ENCODE measurements at places on chromosomes 5 and 9.

GRCh38 chr5:132480042-132480441 is 10.5 kb downstream of the IRF1 start:
- H3K27me3 ChIP-seq = no peaks in the 10 kb centered on the region
- H3K4me3 ChIP-seq = no peak overlapping the region
- DNase-seq = no peak
- peaks cover 14% of the 10 kb centered on the region for H3K36me3 ChIP-seq
- no peaks in the 10 kb centered on the region for H3K4me1 ChIP-seq

GRCh38 chr5:54007827-54008777 is 302.3 kb downstream of the ARL15 start:
- peaks cover 8% of the 10 kb centered on the region for H3K4me1 ChIP-seq
- no peak for DNase-seq
- H3K36me3 ChIP-seq = no peaks in the 10 kb centered on the region
- no peak overlapping the region for H3K27ac ChIP-seq

- no peaks in the 10 kb centered on the region for H3K36me3 ChIP-seq
- no peaks in the 10 kb centered on the region for H3K27me3 ChIP-seq
- H3K4me1 ChIP-seq = no peaks in the 10 kb centered on the region
- H3K27ac ChIP-seq = no peak overlapping the region
These were observed 457.0 kb downstream of the SPATA31D1 start for GRCh38 chr9:82445556-82445955.

DNA sequence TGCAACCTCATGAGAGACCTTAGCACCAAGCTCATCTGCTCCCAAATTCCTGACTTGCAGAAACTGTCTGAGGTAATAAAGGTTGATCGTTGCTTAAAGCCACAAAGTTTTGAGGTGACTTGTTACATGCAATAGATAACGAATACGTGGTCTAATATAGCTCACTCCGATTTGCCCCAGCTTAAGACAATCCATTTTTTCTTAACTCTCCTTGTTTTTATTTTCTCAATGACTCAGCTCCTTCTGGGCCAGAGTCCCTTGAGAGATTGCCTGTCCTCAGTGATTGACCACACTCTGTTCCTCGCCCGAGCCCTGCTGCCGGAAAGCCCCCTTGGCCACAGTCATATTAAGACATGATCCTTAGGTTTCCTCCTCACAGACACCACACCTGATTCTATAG is 63.7 kb upstream of the FANCC start:
- no peak for DNase-seq
- H3K27ac ChIP-seq = no peak overlapping the region
- no peaks in the 10 kb centered on the region for H3K36me3 ChIP-seq
- no peaks in the 10 kb centered on the region for H3K27me3 ChIP-seq

DNA sequence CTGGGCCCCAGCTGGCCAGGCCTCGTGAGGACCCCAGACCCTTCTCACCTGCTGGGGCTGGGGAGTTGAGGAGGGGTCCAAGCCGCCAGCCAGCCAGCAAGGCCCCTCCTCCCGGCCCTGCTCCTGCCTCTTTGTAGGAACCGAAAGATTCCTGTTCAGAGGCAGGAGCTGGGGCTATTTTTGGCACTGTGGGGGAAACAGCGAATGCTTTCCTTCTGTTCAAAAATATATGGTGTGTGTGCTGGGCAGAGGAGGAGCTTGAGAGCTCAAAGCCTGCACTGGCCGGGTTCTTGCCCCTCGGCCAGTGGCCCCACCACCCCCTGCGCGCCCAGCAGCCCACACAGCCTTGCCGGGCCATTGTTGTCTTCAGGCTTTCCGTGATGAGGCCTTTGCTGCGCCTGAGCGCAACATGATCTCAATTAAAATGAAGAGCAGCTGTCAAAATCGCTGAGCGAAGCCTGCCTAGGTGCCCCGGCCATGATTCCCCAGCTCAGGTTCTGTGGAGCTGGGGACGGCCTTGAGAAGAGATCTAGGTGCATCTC is 13.4 kb downstream of the NCS1 start:
- peak overlapping the region; percentile 82 for H3K27ac ChIP-seq
- H3K27me3 ChIP-seq = no peaks in the 10 kb centered on the region
- peaks cover 40% of the 10 kb centered on the region for H3K4me1 ChIP-seq
- no peak for DNase-seq

DNA sequence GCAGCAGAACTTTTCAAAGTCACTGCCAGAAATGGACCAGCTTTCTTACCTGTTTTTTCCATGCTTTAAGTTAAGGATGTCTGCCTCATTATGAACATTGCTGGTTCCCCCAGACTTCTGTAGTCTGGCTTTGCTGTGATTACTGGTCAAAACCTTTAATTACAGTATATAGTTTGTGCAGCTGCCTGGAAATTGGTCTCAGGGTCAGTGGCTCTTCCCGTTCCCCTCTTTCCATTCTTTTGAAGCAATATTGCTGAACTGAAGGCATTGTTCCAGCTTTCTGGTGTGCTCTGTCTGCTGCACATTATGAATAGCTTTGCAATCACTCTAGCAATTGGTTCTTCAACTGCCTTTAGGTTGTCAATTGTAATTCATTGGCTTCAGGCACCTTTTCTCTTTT is 206.5 kb downstream of the ARL15 start:
- H3K4me3 ChIP-seq = no peak overlapping the region
- H3K27ac ChIP-seq = no peak overlapping the region
- H3K27me3 ChIP-seq = no peaks in the 10 kb centered on the region
- no peak for DNase-seq
- H3K36me3 ChIP-seq = no peaks in the 10 kb centered on the region

DNA sequence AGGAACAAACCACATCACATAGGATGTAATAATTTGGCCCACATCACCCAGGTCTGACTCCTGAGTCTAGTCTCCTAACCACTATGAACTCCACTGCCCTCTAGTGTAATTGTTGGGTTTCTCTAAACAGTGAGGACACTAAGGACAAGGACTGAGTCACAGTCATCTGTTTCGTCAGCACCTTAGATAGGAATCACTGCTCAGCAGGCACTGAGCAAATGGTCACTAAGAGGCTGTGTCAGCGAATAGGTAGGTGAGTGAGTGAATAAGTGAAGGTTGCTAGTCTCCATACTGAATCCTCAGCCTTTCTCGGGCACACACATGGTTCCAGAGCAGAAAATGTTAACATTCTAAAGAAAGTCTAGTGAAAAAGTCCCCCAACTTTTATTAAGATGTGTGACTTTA is 278.6 kb downstream of the SPOCK1 start:
- DNase-seq = no peak
- H3K4me3 ChIP-seq = no peak overlapping the region
- H3K4me1 ChIP-seq = no peaks in the 10 kb centered on the region
- H3K36me3 ChIP-seq = no peaks in the 10 kb centered on the region
- no peak overlapping the region for H3K27ac ChIP-seq

GRCh38 chr5:72799721-72800120 is 16.7 kb upstream of the TNPO1 start:
- no peaks in the 10 kb centered on the region for H3K36me3 ChIP-seq
- no peaks in the 10 kb centered on the region for H3K27me3 ChIP-seq
- DNase-seq = no peak
- no peaks in the 10 kb centered on the region for H3K4me1 ChIP-seq
- no peak overlapping the region for H3K27ac ChIP-seq
- no peak overlapping the region for H3K4me3 ChIP-seq

DNA sequence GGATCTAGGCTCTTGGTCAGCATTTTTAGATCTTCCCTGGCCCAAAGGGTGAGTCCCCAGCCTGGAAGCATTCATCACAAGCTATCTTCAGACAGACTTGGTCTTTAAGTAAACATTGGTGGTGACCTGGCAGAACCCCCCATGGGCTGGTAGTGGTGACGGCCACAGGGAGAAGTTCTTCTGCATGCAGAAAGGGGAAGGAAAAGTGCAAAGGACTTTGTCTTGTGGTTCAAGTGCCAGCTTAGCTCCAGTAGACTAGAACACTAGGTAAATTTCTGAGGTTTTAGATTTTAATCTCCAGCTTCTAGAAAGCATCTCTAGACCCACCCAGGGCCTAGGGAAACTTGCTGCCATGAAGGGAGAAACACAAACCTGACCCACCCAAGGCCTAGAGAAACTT is 584.0 kb downstream of the CHSY3 start:
- no peaks in the 10 kb centered on the region for H3K36me3 ChIP-seq
- no peaks in the 10 kb centered on the region for H3K27me3 ChIP-seq
- no peak overlapping the region for H3K4me3 ChIP-seq
- DNase-seq = no peak
- H3K4me1 ChIP-seq = no peaks in the 10 kb centered on the region
- no peak overlapping the region for H3K27ac ChIP-seq

Data from neuronal stem cell (in vitro differentiated cells).